Stimulated activated CD8-positive, alpha-beta memory T cell treated with anti-CD3 and anti-CD28 coated beads, Interleukin-15, amount 100 ng/mL, for 4 hours (primary cell): ENCODE measurements at places on chromosomes 3 and 15.

GRCh38 chr15:92336419-92336987 lies 57.2 kb upstream of the ST8SIA2 start:
- DNase-seq = no peak

GRCh38 chr3:72345980-72346379 lies 502.3 kb downstream of the SHQ1 start:
- no peak for DNase-seq

DNA sequence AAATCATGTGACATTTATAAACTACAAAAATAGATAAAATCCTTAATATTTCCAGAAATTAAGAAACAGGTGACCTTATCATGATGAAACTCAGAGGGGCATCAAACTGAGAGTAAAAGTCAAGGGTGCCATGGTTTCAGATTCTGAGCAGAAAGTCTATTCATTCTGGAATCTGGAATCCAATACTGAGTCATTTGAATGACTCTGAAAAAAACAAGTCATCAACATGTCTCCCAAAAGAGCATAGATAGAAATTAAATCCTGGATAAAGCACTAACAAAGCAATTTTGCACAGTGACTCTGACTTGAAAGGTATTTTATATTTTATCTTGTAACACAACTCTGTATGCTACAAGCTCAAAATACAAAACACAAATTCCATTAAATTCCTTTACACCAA lies 23.4 kb downstream of the STAC start:
- DNase-seq = no peak

DNA sequence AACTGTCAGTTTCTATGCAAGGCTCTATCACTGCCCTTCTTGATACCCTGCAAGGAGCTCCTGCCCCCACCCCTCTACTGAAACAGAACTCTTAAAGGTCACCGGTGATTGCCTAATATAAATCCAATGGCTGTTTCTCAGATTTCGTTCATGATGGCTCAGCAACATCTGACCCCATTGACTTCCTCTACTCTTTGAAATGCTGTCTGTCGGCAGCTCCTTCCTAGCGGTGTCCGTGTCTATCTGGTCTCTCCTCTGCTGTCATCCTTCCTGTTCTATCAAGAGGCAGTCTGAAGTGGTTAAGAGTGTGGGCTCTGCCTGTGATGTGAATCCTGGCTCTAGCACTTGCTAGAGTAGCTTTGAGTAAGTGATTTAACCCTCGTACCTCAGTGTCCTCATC lies 5.5 kb downstream of the TMEM266 start:
- no peak for DNase-seq

- no peak for DNase-seq
Measured at GRCh38 chr3:123907720-123908119, 23.6 kb upstream of the MYLK start.

- no peak for DNase-seq
Measured at GRCh38 chr15:79989682-79990081, 18.7 kb upstream of the BCL2A1 start.

DNA sequence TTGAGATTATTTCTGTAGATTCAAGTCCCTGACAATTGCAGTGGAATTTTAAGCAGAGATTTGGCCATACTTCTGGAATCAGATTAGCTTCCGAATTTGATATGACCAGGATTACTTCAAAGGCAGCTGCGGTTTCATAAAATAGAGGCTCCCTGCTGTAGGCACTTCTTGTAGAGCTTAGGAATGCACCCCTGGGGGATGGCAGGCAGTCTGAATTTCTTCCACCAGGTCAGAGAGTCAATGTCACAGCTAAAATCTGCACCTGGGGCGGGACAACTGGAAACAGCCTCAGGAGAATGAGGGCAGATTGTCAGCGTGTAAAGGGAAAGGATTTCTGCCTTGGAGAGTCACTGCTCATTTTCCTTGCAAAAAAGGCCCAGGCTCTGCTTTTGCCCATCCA lies 182.6 kb downstream of the ARRDC4 start:
- no peak for DNase-seq

GRCh38 chr3:56923526-56924224 lies 121.9 kb upstream of the ARHGEF3 start:
- peak; percentile 4 for DNase-seq

DNA sequence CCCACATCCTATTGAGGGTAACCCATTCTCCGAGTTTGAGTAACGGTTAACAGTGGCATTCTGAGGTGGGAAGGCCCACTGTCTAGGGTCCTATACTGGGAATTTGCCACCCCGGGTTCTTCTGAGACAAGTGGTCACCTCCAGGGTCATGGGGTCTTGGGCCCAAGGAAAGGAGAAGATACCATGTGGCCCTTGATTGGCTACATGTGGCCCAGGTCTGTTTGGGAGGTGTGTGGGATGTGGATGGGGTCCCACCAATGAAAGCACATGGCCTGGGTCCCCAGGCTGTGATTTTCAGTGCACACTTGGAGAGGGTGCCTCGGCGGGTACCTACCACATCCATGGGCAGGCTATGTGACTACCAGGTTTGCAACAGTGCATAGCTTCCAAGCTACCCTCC lies 214.4 kb downstream of the UBE3A start:
- no peak for DNase-seq

DNA sequence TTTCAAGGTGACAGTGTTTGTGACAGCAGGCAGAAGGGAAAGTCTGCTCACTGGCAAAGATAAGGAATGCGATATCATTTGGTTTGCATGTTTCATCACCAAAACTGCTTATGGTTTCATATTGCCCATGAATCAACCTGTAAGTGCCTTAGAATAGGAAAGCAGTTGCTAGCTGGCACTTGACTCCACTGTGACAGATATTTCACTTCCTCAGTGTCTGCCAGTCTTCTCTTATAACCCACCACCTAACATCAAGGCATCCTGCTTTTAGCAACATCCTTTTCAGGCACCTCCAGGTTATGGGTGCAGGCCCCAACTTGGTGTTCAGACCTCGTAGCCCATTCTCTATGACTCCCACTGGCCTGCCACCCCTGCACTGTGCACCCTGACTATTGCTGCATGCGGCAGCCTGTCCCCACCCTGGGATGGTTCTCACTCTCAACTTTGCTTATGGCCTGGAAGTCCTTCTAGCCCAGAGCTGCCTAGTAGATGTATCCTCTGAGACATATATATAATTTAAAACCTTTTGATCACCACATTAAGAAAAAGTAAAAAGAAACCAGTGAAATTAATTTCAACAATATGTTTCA lies 154.4 kb upstream of the RARB start:
- no peak for DNase-seq
